Hepatic stellate cell (primary cell): ENCODE measurements at places on chromosomes 6 and 20.

DNA sequence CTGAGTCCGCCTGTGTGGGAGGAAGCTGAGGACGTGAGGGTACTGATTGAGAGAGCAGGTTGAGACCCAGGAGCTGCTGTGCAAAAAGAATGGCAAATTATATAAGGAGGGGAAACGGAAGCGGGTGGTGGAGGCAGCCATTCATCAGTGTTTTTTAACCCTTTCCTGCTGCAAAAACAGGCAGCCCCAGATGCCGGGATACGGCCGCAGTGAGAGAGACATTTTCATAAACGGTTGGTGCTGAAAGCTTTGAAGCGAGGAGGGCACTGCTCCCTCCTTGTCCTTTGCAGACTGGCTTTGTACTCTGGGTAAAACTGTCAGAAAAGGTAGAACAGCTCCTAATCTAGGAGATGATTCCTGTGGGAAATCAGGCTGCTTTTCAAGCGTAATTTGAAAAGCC is 56.4 kb downstream of the TTI1 start:
- no peak for DNase-seq

DNA sequence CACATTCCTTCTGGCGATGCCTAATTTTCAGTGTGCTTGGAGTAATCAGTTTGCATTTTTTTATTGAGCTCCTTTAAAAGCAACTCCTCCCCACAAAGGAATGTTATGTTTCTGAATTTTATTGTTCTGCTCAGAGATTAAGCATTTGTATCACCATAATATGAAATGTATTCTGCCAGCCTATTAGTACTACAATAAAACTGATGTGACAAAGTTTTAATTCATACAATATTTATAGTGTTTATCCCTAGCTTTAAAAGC is 236.9 kb upstream of the ASCC3 start:
- no peak for DNase-seq

GRCh38 chr6:102355578-102355977 is 962.1 kb downstream of the GRIK2 start:
- no peak for DNase-seq

DNA sequence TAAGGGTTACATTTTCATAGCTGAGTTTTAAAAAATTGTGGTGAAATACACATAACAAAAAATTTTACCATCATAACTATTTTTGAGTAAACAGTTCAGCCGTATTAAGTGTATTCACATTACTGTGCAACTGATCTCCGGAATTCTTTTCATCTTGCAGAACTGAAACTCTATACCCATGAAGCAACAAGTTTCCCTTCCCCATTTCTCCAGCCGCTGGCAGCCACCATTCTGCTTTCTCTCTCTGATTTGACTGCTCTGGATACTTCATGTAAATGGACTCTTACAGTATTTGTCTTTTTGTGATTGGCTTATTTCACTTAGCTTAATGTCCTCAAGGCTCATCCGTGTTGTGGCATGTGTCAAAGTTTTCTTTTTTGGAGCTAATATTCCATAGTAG is 341.6 kb downstream of the QKI start:
- DNase-seq = no peak

DNA sequence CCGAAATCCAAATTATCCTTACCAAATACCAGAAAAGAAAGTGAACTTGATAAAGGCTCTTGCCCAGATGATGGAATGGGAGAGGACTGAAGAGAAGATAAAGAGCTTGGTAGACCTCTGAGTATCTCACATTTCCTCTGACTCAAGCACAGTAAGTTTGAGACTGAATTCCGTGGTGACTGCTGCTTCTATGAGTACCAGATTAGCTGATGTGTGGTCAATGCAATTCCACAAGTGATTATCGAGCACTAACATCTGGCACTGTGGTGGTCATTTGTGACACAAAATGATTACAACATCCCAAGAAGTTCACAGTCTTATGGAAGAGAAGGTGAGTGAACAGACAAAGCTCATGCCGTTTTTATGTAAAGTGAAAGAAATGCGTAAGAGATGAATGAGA is 2.6 kb upstream of the RPS6KA2 start:
- DNase-seq = no peak
